ENCODE measurements at places on chromosomes 1 and 21.

GRCh38 chr1:200453553-200453905 is 43.7 kb upstream of the ZNF281 start:
- no peak for DNase-seq

DNA sequence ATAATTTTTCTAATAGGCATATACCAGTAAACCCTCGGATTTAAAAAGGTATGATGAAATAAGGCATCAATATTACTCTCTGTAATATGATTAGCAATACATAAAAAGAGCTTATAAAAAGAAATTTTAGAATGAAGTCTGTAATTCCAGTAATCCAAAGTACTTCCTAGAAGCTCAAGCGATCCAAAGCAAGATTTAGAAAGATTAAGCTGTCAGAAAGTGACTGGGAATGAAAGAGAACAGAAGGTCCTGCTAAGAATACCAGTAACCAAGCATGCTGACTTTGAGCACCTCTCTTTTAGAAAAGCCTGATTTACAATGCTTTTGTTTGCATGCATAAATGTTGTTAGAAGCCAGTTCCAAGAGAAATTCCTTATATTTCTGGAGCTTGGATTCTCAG is 125.1 kb downstream of the GIPC2 start:
- DNase-seq: no peak

GRCh38 chr1:94738371-94738770 is 81.8 kb upstream of the SLC44A3 start:
- no peak for DNase-seq

- DNase-seq: no peak
Observed at GRCh38 chr1:106924360-106924759, 132.1 kb upstream of the PRMT6 start.

GRCh38 chr1:201737352-201738060 is 91.5 kb upstream of the IPO9 start:
- no peak for DNase-seq

DNA sequence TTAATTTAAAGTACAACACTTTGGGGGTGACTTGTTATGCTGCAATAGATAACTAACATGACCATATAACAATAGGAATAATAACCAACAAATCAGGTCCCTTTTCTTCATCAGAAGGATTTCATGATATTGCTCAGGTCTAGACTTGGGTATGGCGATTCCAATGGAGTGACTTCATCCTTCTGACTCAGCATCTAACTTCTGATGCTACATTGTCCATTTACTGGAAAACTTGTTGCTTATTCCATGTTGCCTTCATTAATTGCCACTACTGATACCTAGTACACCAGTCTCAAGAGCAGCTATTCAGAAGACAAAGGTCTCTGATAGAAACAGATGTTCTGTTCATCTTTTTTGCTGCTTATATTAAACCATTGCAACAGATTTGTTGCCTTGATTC is 324.3 kb downstream of the TGFB2 start:
- no peak for DNase-seq

GRCh38 chr1:220135755-220136154 is 41.8 kb downstream of the IARS2 start:
- no peak for DNase-seq

DNA sequence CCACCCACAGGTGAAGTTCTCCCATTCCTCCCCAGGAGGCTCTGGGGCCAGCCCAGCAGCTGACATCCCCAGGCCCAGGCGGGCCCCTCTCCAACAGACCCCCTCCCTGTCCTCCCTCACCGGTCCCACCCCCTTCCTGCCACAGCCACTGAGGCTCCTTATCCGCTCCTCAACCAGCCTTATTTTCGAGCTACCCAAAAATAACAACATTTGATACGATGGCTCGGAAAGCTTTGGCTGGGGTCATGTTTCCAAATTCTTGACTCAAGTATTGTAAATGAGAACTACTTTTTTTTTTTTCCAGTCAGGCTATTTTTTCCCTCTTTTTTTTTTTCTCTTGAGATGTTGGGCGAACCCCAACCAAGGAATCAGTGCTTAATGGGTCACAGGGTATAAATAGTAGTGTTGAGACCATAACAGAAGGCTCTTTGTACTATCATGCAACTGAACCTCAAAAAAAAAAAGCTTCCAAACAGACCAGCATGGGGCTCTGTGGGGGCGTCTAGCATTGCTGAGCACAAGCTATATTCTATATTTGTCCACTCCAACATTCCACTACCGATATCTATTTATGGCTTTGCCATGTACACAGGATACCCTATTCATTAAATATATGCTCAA is 27.2 kb downstream of the IRF2BP2 start:
- DNase-seq: no peak

DNA sequence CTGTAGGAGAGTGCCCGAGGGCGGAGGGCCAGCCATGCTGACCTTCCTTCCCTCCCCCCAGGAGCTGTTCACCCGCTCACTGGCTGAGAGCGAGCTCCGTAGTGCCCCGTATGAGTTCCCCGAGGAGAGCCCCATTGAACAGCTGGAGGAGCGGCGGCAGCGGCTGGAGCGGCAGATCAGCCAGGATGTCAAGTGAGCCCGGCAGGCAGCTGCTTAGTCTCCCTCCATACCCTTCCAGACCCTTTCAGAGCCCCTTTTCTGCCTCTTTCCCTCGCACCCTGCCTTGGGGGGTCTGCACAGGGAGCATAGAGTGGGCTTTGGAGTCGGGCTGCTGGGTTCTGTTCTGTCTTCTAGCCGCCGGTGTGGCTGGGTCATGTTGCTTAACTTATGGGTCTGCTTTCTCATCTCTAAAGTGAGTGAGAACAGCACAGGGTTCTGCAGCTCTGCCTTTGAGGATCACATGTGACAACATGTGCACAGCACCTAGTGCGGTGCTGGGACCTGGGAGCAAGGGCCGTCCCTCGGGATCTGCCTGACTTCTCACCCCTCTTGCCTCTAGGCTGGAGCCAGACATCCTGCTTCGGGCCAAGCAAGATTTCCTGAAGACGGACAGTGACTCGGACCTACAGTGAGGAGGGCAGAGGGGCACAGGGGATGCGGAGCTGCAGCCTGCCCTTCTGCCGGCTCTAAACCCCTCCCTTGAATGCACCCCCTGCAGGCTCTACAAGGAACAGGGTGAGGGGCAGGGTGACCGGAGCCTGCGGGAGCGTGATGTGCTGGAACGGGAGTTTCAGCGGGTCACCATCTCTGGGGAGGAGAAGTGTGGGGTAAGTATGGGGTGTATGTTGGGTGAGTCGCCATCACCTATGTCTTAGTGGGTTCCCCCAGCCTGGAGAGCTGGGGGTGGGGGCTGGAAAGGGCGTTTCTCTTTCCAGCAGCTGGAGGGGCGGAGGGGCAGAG is 6.2 kb downstream of the AMPD2 start:
- DNase-seq: no peak

- no peak for DNase-seq
Observed at GRCh38 chr1:210777914-210778313, 356.0 kb downstream of the KCNH1 start.

GRCh38 chr21:44564886-44565598 is 6.4 kb upstream of the KRTAP10-3 start:
- no peak for DNase-seq

- DNase-seq: no peak
Observed at GRCh38 chr21:39051588-39051949, 131.7 kb downstream of the PSMG1 start.

- no peak for DNase-seq
Observed at GRCh38 chr1:243388276-243388675, 132.4 kb downstream of the SDCCAG8 start.

DNA sequence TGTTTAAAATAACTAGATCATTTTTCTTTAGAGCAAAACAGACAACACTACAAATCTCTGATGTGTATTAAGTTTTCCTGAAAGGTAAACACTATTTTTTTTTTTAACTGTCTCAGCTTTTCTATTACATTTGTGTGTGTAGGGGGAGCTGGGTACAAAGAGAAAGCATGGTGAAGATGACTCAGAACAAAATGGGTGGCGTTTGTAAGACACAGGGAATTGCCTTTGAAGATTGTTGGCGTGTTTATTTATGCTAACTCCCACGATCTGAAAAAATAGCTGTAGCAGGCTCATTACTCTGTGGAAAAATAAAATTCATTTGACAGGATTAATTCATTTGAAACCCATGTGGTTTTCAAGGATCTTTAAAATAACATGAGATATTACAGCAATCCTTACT is 285.1 kb downstream of the RYR2 start:
- no peak for DNase-seq

- no peak for DNase-seq
Observed at GRCh38 chr1:74522148-74522547, 9.7 kb upstream of the LRRC53 start.

DNA sequence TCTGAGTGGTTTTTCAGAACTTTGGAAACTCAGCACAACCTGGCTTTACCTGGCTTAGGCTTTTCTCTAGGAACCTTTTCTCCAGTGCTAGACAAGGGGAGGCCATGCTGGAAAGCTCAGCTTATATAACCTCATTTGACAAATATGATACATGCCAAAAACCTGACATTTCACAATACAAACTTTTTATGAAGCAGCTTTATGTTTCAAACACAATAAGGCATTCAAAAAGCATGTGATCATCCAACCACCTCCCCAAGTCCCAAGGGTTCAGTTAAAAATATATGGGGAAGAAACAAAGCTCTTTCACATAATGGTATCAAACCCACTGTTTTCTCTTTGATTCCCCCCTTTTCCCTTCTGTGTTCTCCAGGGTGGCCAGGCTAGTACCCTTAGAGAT is 63.7 kb downstream of the ZC3H11B start:
- no peak for DNase-seq

DNA sequence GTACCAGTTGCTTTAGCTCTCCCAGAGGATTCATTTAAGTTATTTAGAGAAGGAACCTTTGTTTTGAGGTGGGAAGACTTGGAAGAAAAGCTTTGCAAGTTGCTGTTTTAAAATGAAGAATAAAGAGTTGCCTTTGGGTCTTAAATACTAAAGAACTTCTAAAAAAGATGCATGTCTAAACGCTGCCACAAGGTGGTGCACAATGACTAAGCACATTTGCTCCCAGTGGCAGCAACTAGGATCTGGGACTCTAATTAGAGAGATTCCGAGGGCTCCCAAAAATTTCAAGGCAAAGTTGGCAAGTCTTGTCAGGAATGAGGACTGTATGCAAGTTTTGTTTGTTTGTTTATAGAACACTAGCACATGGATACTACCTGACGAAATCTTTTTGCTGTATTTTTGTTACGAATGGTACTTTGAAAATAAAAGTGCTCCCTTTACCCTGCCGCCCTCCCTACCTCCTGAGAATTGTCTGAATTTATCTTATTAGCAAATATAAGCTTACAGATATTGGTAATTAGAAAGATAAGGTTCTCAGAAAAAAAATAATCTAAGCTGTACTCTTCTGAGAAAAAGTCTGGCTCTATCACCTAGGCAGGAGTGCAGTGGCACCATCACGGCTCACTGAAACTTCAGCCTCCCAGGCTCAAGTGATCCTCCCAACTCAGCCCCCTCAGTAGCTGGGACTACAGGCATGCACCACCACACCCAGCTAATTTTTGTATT is 121.8 kb downstream of the HFM1 start:
- DNase-seq: peak; percentile 51

DNA sequence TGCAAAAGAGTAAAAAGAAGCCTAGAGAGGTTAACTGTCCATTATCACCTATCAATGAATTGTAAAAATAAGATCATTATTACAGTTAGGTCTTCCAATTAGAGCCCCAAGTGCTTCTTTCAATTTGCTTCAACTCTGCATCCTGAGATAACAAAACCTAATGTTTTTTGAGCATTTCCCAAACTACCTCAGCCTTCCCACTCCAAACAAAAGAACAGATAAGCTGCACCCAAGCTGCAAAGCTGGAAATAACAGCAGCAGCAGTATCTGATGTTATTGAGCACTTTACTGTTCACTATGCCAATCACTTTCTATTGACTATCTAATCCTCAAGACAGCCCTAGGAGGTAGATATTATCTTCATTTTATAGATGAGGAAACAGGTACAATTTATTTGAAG is 97.1 kb upstream of the SLFNL1 start:
- no peak for DNase-seq

GRCh38 chr1:14977338-14977931 is 176.1 kb upstream of the TMEM51 start:
- DNase-seq: no peak

All from progenitor cell of endocrine pancreas (in vitro differentiated cells).